ENCODE measurements at places on chromosomes 7 and 10.

DNA sequence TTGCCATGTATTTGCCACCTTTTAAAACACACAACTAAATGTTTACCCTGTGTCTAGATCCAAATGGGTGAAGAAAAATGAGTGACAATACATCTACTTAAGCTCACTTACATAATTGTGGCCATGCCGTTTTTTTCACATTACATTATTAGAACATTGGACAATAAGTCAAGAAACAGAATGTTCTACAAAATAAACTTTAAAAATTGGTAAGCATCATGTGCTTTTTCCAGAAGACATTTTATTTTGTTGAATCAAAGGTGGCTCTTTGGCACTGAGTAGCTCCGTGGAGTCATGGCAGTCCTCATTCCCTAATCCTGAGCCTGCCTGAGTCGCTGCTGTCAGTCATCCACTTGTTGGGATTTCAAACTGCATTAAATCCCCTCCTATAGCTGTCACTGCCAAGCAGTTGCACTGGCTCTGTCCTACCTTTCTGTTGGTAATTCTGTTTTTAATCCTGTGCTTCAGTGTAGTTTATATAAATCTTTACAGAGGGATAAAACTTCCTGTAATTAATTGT, 32.3 kb downstream of the CAV1 start:
- DNase-seq = no peak

GRCh38 chr7:146772601-146773000, 656.0 kb downstream of the CNTNAP2 start:
- peak; percentile 32 for DNase-seq

DNA sequence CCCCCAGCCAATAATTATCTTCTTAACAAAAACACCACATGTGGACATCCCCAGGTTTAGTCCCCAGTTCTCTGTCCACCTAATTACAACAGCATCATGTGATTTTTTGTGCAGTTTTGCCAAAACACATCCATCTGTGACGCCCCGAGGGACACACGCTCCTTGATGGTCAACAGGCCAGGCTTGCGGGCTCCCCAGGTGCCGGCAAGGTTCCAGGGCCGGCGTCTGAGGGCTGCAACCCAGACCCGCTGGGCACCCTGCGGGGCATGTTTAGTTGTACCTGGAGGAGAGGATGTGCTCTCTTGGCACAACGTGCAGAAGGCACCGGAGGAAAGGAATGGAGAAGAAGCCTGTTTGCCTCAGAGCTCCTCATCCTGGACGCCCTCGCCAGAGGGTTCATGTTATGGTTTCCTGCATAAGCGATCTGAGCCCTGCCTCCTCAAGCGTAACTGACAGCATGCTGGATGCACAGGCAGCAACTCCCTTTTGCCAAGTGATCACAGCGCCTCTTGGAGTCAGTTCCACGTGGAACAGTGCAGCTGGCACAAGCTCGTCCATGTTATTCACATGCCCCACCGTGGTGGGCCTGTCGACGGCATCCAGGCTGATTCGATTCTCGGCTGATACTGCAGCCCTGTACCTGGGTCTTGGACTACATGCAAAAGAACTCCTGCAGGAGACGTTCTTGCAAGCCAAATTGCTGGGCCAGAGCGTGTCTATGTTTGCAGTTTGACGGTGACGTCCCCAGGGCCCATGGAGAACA, 41.6 kb downstream of the JAKMIP3 start:
- no peak for DNase-seq

- DNase-seq = no peak
Observed at GRCh38 chr10:71159892-71160291, 52.5 kb upstream of the UNC5B start.

DNA sequence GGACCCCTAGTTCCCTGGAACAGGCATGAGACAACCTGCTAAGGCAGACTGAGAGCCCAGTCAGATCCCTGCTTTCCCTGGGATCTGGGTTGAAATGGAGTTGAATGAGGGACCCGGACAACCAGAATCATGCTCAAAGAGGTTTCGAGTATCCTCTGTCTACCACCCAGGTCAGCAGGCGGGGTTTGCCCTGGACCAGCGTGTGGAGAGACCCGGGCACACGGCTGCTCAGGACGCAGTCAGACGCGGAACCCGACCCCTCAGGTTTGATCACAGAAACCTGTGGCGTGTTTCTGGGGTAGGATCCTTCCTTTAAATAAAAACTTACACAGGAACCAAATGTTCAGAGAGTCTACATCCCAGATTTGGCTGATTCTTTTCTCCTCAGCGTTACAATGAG, 330.6 kb downstream of the PTPRN2 start:
- no peak for DNase-seq

DNA sequence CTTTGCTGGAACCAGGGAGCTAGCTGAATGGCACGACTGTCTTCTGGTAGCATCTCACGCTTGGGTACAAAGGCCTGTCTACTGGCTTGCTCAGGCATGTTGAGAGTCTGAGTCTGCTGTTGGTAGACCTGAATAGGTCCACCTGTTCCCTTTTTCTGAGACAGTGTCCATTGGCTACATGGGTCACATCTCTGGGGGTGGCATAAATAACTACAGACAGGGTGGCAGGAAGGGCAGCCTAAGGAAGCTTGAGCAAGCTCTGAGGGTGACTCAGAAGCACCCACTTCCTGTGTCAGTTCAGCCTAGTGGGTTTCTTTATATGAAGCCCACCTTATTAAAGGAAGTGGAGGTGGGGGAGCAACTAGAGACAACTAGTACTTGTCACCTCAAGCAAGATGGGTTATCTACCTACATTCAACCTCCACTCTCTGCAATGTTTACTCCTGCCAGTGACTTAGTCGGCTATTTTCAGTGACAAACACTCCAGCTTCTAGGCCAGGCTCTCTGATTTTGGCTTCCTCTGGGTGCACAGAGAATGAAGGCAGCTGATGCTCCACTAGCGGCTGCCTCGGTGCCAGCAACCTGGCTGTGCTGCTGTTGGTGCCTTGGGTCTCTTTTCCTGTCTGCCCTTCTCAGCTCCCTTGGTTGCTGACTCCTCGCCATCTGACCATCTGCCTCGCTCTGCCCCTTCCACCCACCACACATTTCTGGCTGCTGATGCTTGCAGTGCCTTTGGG, 5.7 kb upstream of the ZYX start:
- DNase-seq = peak; percentile 60

- no peak for DNase-seq
Observed at GRCh38 chr10:60894786-60895185, 49.2 kb downstream of the RHOBTB1 start.

DNA sequence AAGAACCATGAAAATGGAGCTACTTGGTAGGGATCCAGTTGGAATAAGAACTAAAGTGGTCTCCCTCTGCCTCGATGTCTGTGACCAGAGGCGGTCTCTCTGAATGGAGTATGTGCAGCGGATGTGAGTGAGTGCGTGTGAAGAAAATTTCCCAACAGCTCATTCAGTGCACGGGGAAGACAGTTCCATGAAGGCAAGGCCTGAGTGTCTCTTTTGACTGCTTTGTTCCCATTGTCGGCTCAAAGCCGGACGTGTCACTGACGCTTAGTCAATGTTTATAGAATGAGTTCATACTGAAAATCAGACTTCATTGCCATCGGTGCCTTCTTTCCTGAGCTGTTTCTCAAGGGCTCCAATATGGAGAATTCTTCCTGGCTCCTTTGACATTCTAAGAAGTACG, 55.3 kb upstream of the GRB10 start:
- DNase-seq = no peak

DNA sequence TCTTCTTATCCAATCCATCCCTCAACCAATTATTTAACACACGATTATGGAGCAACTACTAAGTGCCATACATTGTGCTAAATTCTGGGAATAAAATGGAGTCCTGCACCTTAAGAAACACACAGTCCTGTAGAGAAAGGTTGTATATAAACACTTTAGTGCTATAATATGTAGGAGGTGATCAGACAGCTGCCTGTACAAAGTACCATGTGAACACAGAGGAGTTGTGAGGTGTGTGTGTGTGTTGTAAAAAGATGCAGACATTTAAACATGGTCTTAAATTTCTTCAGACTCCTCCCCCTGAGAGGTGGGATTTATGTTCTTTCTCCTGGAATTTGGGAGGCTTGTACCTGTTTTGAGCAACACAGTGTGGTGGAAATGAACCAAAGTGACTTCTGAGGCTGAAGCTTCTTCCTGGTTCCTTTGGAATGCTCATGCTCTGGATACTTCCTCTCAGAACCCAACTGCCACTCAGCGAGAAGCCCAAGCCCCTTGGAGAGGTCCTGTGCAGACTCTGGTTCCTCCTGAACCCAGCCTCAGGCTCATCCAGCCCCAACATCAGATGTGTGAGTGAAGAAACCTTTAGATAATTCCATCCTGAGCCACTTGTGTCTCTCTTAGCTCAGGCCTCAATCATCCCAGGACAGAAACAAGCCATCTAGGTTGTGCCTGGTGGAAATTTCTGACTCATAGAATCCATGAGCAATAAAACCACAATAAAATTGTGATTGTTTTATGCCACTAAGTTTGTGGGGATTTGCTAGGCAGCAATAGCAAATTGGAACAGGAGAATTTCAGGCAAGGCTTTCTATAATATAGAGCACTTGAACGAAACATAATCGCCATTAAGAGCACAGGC, 161.2 kb upstream of the FAM3C start:
- no peak for DNase-seq

DNA sequence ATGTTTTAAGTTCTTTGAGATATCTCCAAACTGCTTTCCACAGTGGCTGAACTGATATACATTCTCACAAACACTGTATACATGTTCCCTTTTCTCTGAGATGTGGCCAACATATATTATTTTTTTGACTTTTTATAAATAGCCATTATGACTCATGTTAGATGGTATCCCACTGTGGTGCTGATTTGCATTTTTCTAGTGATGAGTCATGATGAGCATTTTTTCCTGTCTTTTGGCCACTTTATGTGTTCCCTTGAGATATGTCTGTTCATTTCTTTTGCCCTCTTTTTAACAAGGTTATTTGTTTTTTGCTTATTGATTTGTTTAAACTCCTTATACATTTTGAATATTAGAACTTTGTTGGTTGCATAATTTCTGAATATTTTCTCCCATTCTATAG, 1055.1 kb downstream of the NXPH1 start:
- no peak for DNase-seq

DNA sequence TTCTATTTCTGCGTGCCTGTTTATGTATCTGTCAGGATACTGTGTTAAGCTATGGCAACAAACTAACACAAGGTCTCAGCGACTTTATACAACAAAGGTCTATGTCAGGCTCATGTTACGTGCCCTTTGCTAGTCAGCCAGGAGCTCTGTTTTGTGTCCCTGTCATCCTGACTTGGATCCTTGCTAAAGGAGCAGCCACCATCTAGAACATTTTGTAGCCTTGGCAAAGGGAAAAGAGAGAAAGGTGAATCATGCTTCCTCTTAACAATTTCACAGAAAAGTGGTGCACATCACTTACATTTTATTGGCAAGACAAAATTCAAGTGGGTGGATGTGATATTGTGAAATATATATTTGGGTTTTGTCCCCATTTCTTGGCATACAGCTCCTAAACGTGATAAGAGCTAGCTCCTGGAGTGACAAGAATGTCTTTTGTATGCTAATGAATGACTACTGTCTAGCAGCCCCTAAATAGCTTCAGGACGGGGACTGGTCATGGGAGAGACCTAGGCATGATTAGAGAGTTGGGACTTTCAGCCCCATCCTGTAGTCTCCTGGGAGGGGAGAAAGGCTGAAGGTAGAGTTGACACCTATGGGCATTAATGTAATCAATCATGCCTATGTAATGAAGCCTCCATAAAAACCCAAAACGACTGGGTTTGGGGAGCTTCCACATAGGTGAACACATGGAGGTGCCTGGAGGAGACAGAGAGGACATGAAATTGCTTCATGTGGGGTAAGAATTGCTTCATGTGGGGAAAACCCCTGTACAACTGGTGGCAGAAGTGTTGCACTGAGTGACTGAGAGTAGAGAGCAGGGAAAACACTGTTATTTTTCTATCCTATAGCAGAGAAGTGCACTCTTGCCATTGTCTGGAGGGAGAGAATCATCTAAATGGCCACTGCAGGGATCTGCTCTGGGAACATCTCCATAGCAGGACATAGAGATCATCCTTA, 33.0 kb downstream of the MRPL32 start:
- no peak for DNase-seq

DNA sequence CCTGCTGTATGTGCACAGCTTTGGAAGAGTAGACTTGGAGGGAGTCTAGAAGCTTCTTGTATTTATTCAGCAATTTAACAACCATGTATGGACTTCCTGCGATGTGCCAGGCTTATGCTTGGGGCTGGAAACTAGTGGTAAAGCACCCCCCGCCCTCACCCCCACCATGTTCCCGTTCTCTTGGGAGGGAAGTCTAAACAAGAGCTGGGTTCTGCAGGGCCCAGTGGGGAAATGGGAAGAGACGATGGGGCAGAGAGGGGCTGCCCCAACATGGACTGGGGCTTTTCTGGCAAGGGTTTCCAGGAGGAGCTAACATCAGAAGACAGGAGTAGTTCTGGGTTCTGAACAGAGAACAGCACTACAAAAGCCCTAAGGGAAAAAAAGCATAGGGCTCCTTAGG, 8.0 kb downstream of the RASSF4 start:
- DNase-seq = no peak
